ENCODE measurements at places on chromosomes 7 and 10.

DNA sequence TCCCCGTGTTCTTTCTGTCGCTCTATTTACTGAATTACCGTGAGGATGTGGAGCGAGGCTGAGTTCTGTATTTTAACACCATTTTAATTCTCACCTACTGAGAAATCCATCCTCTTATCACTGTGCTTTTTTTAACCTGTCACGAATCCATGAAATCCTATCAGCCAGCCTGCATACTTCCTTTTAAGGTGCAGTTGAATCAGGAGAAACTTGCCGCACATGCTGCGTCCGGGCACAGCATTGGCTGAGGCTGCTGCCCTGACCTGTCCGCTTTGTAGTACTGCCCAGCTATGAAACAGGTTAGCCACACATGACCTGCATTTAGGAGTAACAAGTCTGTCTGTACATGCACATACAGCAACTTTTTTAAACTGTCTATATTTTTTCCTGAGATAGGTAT lies 82.5 kb downstream of the EGFR start:
- no peak for DNase-seq

DNA sequence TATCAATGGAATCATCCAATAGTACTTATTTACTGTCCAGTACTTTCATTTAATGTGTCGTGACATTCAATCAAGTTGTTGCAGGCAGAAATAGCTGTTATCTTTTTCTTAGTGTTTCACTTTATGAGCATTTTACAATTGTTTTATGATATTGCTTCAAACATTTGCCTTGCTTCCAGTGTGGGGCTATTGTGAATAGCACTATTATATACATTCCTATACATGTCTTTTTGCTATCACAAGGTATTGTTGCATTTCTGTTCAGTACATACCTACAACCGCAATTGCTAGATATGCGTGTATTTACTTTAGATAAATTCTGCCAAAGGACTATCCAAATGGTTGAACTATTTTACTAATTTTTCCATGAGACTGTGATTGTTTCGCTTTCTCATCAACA lies 34.9 kb downstream of the CYP2C8 start:
- no peak for DNase-seq

DNA sequence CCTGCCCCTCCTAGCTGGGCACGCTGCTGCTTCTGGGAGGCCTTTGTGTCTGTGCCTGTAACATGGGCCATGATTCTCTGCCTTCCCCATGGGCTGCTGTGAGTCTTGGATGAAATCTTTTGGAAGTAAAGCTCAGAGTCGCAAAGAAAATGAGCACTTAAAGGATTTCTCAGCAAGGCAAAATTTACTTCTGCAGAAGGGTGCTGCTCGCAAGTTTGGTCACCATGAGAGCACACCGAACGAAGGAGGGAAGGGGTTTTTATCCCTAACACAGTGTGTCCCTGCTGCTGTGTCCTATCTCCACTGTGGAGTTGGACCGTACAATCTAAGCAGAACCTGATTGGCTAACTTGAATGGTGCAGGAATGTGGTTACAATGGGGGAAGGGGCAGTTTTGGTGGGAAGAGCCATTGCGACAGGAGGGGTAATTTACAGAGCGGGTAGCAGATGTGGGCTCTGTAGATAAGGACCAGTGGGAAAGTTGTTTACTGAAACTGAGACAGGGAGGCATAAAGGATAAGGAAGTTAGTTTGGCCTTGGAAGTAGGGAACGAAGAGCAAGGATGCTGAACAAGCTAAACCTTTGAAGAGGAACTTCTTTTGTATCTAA lies 57.5 kb downstream of the FANK1 start:
- DNase-seq: no peak

- no peak for DNase-seq
Measured at GRCh38 chr10:71697938-71698709, 21.5 kb downstream of the C10orf105 start.

DNA sequence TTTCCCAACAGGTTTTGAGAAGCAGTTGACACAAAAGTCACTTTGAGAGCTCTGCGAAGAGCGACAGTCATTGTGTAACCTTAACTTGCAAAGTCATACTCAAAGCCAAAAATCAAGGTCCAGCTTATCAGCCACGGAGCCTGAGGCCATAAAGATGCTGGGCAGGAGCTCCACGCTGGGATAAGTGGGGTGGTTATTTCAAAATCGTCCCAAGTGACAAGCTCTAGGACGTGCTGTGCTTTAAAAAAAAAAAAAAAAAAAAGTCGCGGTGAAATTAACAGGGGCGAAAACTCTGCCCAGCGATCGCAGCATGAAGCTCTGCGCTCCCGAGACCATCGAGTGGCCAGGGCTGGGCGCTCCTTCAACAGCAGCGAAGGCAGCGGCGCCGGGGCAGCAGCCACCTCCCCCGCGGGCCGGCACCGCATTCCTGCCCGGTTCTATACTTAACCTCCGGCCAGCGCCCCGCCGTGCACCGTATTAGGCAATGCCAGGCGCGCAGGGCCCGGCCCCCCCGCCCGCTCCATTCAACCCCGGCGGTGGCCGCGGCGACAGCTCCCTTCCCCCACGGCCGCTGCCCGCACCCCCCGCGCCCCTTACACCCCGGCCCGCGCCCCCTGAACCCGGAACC lies 657 bp downstream of the HACD1 start:
- peak; percentile 76 for DNase-seq

DNA sequence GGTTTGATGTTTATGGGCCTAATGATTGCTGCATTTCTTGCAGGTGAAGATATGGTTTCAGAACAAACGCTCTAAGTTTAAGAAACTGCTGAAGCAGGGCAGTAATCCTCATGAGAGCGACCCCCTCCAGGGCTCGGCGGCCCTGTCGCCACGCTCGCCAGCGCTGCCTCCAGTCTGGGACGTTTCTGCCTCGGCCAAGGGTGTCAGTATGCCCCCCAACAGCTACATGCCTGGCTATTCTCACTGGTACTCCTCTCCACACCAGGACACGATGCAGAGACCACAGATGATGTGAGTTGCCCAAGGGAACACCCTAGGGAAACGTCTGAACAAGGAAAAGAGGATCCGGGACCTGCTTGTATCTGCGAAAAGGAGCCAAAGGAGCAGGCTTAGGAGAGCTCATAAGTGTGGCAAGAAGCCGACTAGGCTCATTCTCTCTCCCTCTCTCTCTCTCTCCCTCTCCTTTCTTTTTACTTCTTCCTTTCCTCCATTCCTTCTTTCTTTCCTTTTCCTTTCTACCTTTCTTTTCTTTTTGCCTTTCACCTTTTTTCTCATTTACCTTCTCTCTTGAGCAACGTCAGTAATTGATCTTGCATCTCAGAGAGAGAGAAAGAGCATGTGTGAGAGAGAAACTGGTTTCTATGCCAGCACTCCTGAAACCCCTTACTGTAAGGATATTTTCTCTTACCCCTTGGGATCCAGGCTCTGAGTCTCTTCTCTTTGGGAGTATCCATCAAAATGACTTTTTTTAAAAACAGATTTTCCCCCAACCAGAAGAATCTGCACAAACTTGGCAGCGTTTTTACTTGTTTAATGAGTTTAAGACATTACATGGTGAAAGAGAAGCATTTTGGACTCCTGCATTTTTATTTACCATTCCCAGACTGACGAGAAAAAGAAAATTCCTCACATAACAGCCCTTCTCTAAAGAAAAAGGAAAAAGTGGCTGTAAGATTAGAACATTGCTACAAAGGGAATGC lies 4.7 kb downstream of the DLX6 start:
- no peak for DNase-seq

- peak; percentile 54 for DNase-seq
Measured at GRCh38 chr7:117458977-117459583, 20.7 kb upstream of the CFTR start.

DNA sequence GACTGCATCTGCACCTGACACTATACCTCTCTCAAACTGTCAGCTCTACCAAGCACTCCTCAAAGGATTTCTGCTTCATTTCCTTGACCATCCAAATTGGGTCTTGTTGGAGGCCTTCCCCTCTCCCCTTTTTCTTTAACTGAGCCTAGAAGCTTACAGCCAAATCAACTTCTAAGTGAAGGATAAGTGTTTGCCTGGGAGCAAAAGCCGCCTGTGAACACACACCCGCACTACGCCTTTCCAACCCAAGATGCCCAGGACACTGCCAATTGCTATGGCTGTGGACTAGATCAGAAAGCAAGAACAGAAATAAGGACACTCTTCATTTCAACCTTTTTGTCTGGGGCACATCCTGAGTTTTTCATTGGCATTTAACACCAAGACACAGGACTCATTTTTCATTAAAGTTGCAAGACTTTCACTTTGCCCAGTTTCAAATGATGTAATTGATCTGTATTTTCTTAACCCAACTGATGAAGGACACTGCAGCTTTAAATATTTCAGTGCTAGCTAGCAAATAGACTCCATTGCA lies 52.8 kb downstream of the CPEB3 start:
- no peak for DNase-seq

DNA sequence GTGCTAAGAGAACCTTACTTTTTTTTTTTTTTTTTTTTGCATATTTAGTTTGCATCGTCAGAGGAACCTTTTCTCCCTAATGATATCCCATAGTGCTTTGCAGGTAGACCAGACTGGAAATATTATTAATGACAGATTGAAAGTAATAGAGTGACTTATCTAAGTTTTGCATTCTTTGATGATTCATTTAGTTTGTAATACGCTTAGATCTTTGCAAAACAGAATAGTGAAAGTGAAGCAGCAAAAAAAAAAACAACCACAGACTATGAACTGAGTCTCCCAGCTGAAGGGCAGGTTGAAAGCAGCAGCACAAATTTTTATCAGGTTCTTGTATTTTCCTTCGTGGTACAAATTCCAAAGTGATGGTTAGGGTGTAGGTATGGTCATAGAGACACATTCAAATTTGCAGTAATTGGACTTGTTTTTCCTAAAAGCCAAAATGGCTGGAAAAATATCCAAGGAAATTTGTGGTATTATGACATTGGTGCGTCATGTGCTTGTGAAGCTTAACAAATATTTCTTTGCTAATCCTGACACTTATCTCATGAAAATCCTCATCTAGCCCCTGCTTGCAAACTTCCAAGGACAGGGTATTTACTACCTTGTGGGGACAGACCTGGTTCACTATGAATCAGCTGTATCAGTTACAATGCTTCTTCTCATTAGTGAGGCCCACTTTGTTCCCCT lies 81.8 kb upstream of the CREB5 start:
- no peak for DNase-seq

- no peak for DNase-seq
Measured at GRCh38 chr10:62503872-62504271, 129.7 kb downstream of the ZNF365 start.

- DNase-seq: peak; percentile 26
Measured at GRCh38 chr10:72557362-72557761, 68.5 kb downstream of the MICU1 start.

DNA sequence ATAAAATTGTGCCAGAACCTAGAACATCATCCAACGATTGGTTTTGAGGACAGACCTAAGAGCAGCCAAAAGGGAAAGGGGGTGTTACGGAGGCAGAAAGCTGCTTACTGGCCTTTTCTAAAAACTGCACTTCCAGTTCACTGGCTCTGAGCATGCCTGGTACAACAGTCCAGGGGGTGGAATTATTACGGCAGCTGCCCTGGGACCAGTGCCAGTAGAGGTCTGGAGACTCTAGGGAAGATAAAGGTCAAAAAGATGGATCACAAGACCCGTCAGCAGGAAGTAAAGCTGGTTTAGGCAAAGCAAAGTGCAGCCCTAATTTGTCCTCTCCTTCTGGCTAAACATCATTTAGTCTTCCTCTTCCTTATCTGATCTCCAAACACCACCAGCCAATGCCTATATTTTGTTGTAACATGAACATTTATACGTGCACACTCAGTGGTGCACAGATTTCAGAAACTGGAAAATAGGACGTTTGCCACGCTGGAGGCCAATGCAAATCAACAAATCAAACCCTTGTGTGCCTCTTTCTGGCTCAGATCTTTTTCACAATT lies 216.4 kb upstream of the DPP6 start:
- DNase-seq: peak; percentile 67

GRCh38 chr7:68107968-68108367 lies 1111.3 kb downstream of the TYW1 start:
- DNase-seq: peak; percentile 2

GRCh38 chr10:131961047-131961776 lies 20.5 kb downstream of the BNIP3 start:
- DNase-seq: no peak

- DNase-seq: peak; percentile 58
Measured at GRCh38 chr7:16688249-16688648, 42.3 kb downstream of the BZW2 start.

DNA sequence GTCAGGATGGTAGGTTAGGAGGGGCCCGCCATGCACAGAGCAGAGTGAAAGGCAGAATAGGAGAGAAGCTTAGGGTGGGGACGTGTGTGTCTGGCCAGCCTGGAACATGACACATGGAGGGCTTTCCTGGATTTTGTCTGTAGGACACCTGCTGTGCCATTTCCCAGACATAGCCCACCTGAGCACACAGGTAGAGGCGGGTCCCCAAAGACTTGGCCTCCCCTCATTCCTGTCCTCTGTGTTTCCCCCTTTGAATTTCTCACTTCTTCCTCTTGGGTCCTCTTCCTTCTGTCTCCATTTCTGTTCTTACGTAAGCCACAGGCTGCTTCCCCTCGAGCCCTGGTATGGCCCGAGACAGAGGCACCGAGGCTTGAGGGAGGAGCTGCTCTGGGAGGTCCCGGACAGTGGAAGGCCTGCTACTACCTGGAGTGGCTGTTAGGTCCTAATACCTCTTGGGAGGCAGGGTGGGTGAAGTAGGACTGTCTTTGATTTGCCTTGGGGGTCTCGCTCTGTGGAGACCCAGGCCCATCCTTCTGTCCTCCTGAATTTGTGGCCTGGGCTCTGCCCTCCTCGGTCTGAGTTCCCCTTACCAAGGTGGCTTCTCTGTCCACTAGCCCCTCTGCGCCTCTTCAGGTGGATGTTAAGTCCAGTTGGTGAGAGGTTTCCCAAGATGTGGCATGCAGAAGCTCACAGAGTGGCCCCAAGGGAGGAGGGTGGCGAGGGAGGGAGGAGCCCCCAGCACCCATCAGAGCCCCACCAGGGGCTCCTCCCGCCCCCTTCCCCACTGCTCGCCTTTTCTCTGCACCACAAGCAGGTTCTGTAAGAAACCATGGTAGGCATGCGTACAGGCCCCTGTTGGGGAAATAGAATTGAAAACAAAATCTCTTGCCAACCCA lies 5.5 kb downstream of the ZNF775 start:
- DNase-seq: no peak

DNA sequence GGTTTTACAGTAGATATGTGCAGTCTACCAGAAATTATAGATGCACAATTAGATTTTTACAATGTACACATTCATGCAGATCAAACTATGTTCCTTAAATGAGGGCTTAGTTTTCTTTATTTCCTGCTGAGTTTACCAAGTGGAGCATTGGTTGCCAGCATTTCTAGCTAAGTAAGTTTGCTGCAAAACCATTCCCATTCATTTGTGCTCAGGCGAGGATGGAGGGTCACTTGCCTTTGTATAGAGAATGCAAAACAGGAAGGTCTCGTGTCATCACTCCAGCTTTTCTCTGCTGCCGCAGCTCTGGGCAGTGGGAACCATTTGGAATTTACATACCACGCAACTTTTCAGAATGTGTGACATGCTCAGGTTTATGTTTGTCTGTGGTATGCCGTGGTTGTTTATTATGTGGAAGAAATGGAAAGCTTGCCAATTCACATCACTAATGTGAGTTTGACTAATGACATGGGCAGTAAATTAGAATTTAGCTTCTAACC lies 198.6 kb downstream of the TRIL start:
- peak; percentile 32 for DNase-seq
